ENCODE measurements at places on chromosomes 1 and 21.

- no peak for DNase-seq
Measured at GRCh38 chr1:200299571-200299970, 110.3 kb downstream of the ZNF281 start.

DNA sequence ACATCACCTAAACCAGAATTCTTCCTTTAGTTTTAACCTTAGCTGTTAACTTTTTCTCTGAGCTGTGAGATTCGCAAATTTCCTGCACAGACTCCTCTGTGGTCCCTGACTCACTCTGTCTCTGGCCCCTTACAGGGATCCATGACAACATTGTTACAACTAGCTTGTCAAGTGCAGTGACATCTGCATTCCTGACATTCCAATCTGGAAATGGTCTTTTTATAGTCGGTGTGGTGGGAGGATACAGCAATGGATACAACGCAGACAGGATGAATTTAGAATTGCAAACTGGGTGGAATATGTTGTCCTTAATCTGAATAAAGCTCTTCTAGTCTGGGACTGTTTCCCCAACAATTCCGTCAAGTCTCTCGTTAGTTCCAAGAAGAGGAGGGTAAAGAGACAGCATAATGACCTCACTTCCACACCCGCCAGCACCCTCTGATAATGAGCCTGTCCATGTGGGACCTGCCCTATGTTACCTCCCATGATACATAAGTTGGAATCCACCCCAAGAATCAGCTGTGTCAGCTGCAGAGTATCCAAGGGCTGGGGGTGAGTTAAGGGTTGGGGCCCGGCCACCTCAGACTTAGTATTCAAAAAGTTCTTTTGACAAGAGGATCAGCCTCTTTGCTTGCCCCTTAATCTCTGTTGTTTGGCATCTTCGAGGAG lies 49.4 kb downstream of the ILDR2 start:
- no peak for DNase-seq

GRCh38 chr1:117928881-117929342 lies 509 bp downstream of the GDAP2 start:
- DNase-seq: peak; percentile 67

DNA sequence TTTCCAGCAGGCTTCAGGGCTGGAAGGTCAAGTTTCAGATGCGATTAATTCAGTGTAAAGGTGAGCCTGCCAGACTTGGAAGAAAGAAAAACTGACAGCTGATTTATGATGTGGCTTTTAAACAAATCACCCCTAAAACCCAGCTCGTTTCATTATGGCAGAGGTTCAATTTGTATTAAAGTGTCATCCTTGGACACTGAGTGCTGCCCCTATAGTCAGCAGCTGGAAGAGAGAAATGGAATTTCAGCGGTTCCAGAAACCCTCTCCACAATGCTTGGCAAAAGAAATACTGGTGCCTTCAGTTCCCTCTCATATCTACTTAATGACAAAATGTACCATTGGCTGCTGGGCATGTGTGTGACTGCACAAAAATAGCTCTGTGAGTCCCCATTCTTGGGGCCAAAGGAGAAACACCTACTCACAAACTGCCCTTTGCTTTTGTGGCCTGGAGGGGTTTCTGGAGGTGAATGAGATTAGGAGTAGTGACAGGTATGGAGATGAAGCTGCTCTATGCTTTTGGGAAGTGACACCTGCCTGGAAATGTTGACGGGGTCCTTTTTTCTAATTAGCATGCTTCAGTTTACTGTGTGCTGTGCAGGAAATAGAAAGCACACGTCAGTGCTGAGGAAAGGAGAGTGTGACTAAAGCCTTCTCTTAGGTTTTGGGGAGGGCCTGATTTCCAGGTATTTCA lies 95.1 kb upstream of the TSPAN2 start:
- DNase-seq: no peak

GRCh38 chr1:108699375-108700332 lies 7.5 kb downstream of the PRPF38B start:
- DNase-seq: no peak

DNA sequence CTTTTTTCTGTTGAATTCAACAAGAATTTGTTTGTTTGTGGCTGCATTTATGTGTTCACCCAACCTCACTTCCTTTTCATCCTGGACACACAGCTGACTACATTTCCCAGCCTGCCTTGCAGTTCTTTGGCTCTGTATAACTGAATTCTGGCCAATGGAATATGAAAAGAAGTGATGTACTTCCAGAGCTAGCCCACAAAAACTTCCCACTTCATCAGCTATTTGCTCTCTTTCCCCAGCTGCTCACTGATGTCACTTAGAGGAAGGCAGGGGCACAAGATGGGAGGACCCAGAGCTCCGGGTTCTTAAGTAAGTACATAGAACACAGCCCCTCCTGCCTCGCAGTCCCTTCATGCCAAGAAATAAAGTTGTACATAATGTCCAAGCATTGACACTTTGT lies 235.0 kb upstream of the FGGY start:
- peak; percentile 15 for DNase-seq

DNA sequence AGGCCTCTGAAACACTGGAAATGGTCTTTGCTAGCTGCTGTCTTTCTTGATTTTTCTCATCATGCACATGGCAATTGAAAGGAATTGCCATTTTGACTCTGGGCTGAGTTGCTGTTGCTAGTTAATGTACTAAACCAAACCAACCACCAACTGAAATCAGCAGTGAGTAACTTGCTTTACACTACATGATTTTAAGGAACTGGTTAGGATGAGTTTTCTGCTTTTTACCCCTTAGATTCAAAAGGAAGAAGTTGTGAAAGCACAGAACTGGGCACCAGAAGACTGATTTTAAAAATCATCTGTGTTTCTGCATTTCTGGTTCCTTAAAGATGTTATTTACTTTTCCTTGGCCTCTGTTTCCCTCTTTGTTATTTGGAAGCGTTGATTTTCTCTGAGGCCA lies 361.9 kb downstream of the HLX start:
- DNase-seq: no peak

DNA sequence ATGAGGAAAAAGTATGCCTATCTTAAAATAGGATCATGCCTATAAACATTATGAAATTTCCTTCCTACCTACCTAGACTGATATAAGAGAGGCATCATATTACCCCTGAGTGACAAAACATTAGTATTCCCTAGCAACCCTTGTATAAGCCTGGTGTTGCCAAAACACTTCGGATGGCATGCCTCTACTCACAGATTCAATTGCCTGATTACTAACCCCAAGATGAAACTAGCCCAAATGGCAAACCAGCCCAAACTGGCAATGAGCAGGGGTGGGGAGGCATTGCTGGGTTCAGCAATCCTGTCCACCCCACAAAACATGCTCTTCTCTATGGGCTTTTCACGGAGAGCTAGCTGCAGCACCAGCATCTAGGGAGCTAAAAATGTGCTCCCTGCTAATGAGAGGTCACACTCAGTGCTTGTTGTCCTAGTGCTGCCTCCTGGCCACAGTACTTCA lies 13.9 kb downstream of the PALMD start:
- DNase-seq: no peak

DNA sequence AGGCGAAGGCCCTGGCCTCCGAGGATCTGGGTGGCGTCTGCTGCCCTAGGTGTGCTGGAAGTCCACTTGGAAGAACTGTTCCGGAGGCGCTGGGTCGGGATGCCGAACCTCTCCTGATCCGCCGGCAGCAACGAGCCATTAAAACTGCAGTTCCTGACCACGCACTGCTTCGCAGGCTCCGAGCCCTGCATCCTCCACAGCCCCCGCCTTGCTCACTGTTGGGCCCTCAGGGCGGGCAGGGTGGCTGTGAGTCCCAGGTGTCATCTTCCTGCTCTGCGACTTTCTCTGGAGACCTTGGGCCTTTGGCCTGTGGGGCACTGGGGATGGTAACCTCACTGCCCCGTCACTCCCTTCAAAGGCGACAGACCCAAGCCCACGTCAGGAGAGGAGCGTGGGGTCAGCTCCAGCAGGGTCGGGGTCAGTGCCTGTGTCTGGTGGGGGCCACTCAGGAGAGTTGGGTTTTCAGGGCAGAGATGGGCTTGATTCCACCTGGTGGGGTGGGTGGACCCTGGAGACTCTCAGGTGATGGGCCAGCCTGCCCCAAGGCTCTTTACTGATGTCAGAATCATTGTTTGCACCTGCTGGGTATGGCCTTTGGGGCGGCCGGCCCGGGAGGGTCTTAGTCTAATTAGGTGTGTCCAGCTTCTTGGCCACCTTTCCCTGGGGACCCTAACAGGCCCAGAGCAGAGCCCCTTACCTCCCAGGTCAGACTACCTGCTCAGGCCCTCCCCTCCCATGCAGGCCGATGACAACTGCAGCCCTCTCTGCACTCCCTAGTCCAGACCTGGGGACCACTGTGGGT lies 3.1 kb downstream of the PRXL2B start:
- no peak for DNase-seq

GRCh38 chr1:109617291-109617801 lies 2.1 kb downstream of the GNAT2 start:
- DNase-seq: no peak

DNA sequence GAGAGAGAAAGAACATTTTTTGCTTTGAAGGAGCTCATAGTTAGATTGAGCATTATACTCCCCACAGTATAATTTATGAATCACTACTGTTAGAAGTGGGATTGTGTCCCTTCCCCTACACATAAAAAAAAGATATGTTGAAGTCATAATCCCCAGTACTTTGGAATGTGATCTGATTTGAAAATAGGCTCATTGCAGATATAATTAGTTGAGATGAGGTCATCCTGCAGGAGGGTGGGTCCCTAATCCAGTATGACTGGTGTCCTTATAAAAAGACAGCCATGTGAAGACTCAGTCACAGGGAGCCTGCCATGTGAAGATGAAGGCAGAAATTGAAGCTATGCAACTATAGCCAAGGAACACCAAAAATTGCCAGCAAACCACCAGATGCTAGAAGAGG lies 76.4 kb downstream of the TGFB2 start:
- DNase-seq: no peak

GRCh38 chr1:42938645-42939615 lies 19.7 kb downstream of the SLC2A1 start:
- DNase-seq: no peak

- no peak for DNase-seq
Measured at GRCh38 chr1:222043444-222044292, 301.8 kb upstream of the DUSP10 start.

DNA sequence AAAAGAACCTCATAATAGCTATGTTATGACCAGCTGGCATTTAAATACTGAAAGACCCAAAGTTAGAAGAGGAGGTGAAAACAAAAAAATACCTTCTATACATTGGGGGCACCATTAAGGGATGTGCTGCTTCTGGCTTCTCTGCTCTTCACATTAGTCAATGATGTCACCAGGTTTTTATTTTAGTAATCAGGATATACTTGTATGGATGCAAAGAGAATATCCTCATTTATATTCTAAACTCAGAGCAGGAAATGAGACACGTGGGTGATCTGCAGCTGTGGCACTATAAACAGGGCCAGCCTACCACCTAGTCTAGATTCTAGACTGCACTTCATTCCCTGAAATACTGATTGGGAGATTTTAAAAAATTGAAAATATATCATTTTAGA lies 51.2 kb downstream of the WLS start:
- no peak for DNase-seq

- peak; percentile 61 for DNase-seq
Measured at GRCh38 chr1:59432531-59433439, 135.9 kb downstream of the FGGY start.

DNA sequence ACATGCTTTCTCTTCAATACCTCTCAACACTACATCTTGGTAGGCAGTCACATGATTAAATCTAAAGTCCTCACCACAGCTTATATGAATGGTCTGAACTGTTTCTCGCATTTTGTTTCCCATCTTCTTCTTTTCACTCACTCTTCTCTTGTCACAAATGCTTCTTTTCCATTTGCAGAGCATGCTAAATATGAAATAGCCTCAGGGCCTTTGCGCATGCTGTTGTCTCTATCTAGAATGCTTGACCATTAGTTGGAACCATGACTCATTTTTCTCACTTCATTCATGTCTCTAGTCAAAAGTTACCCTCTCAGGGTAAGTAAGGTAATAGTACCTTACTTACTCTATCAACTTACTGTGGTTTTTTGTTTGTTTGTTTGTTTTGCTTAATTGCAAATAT lies 239.7 kb downstream of the PTPRC start:
- DNase-seq: no peak

DNA sequence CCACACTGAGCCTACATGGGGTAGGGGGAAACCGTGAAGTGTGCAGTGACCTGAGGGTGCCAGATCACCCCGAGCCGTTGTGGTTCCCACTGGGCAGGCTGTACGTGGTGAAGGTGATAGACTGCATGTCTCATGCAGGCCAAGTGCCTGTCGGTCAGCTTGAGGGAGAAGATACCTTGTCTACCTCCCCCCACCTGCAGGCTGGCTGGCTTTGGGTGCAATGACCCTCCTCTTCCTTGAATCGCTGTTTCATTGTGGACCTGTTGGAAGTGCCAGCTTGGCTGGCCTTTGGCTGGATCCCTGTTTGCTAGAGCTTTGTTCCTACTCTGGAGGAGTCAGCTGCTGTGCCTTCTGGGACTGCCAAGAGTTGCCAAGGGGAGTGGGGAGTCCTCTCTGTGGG lies 92.5 kb downstream of the GALNT2 start:
- no peak for DNase-seq

- DNase-seq: no peak
Measured at GRCh38 chr1:228210076-228210651, 2.3 kb downstream of the OBSCN start.

- DNase-seq: no peak
Measured at GRCh38 chr1:235291599-235292091, 36.3 kb downstream of the ARID4B start.

DNA sequence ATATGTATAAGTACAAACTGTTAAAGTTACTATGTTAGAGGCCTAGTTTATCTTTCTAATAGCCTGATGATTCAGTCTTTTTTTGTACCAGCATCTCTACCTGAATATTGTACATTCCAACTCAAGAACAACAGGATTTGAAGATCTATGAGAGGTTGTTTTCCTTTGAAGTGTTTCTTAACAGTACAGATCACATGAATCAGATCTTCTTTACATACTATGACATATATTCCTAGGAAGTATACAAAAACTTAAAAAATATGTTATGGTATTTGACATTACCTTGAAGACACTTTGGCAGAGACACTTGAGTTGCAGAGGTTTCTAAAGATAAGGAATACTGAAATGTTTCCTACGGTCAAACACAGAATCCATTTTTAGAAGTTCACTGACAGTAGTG lies 1280.9 kb downstream of the KCNT2 start:
- no peak for DNase-seq

GRCh38 chr21:33699277-33699676 lies 57.0 kb downstream of the ITSN1 start:
- DNase-seq: no peak

GRCh38 chr1:184952428-184952827 lies 21.9 kb downstream of the NIBAN1 start:
- no peak for DNase-seq

All from cerebellar cortex (tissue), 1 donor.